Left colon (tissue), 2 donors: ENCODE measurements at places on chromosomes 7 and 10.

GRCh38 chr10:79334573-79334972 is 12.7 kb upstream of the PPIF start:
- DNase-seq: no peak

DNA sequence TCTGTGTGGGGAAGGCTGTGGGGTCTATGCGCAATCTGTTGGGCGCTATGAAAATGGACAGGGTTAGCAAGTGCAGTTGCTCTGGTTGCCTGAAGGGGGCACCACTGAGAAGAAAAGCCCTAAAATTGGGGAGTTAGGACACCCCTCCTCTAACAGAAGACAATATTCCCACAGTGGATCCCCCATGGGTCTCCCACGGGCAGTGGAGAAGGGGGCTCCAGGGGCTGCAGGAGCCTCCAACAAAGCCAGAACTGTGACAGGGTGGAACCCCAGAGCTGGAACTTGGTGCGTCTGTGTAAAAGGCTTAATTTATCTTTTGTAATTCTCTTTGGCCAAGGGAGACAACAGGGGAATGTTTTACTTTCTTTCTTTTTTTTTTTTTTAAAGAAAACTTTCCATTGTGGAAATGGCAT is 12.5 kb upstream of the COL13A1 start:
- no peak for DNase-seq

- DNase-seq: no peak
Observed at GRCh38 chr7:66138994-66139752, 24.5 kb downstream of the CRCP start.

DNA sequence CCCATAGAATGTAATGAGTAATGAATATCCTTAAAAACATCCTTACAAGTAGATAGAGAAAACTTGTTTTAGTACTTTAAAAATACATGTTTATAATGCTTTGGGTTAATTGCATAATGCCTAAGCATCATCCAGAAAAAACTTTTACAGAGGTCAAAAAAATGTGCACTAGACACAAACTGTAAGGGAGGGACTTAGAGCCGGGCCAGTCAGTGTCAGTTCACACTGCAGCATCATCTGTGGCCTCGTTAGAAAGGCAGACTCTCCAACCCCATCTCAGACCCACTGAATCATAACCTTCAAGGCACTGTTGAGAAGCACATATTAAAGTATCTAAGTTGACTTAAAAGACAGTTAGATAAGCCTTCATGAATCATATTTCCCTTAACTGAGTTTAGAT is 230.1 kb upstream of the PRPS1L1 start:
- no peak for DNase-seq

DNA sequence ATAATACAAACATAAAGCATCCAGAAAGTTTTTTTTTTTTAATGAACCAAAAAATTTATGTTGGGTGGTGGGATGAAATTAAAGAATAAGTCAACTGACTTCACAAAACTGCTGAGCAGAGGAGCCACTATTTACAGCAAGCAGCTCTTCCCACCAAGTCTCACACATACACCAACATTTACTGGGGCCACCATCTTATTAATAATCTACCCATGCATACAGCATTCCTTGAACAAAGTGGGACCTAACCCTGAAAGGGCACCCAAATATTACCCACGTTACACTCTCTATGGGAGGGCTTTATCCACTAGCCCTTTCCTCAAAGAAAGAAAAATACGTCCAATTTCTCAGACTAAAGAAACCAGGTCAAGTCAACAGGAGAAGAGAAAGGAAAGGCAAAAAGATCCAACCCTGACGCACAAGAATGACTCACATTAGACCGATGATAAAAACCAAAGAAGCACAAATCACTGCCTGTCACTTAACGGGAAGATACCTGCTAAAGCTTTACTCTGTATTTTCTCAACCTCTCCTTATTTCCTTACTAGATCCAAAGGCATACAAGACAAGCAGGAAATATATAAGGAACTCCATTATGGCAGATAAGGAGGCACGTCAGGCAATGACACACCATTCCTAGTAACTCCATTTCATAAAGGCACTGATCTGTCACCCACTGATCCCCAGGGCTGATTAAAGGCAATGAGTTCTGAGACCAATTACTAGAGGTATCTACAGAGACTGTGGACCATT is 141.8 kb upstream of the ASAH2 start:
- no peak for DNase-seq

GRCh38 chr10:62560201-62560819 is 186.1 kb downstream of the ZNF365 start:
- no peak for DNase-seq

- no peak for DNase-seq
Observed at GRCh38 chr7:99383791-99384370, 9.4 kb downstream of the ARPC1B start.

DNA sequence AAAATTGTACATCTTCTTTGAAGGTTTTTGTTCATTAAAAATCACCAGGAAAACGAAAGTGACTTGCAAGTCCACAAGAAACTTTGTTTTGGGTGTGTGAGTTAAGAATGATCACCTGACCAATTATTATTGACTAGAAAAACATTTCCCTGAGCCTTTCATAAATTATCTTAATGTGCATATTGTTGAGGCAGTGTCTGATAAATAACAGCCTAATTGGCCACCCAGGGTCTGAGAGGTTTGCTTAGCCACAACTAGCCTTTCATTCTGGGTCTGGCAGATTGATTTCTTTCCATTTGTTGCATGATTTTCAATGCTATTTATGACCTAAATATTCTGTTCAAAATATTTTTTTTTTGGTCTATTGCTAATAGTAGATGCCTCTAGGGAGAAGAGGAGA is 152.8 kb downstream of the AUTS2 start:
- no peak for DNase-seq

- DNase-seq: no peak
Observed at GRCh38 chr10:35632027-35632426, 10.1 kb downstream of the FZD8 start.

DNA sequence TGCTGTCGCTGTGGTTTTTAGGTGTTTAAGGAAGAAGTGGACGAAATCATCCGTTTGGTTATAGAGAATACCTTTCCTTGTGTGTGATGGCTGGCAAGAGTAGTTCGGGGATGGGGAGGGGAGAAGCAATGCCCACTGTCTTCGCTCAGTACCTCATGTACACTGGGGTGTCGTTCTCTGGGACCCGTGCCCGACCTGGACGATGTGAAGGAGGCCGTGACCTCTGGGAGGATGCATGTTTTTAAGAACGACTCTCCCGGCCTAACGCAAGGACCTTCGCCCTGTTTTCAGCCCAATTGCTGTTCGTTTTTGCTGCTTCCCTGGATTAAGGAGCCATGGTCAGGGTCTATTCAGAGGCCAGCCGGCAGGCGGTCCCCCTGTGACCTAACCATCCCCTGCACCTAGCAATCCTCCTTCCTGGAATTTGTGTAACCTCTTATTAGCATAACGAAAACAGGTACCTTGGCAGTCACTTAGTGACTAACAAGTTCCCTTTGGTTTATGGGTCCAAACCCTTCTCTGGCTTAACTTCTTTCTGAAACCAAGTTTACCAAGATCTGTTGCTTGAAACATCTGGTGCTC is 1.3 kb downstream of the NFE2L3 start:
- no peak for DNase-seq

DNA sequence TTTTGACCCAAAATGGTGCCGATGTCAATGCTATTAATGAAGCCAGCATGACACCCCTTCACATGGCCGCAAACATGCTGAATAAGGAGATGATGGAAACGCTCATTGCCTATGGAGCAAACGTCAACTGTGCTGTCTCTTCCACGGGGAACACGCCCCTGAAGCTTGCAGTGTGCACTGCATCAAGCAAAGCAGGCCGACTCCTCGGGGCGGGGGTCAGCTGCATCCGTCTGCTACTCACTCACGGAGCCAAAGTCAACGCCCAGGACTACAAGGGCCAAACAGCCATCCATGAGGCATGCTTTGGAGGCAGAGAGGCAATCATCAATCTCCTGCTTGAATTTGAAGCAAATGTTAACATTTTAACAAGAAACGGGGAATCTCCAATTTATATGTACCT is 4.5 kb downstream of the ANKRD61 start:
- DNase-seq: no peak

GRCh38 chr7:101564778-101565211 is 64.3 kb downstream of the MYL10 start:
- peak; percentile 74 for DNase-seq

DNA sequence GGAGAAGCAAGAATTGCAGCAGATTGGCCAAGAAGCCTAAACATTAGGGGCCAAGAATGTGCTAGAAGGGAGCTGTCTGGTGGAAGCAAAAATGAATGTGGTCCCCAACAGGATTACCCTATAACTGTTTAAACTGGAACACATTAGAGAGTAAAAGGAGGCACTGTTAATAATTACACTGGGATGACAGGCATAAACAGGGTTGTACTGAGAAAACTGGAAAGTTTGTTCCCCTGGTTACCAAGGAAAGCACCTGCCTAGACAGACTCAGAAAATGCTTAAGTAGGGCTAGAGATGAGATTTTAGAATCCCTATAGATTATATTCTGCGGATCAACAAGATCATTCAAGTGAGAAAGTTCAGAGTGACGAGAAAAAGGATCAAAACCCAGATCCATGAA is 100.8 kb downstream of the CTTNBP2 start:
- no peak for DNase-seq

- no peak for DNase-seq
Observed at GRCh38 chr7:101857358-101857811, 40.0 kb downstream of the CUX1 start.

DNA sequence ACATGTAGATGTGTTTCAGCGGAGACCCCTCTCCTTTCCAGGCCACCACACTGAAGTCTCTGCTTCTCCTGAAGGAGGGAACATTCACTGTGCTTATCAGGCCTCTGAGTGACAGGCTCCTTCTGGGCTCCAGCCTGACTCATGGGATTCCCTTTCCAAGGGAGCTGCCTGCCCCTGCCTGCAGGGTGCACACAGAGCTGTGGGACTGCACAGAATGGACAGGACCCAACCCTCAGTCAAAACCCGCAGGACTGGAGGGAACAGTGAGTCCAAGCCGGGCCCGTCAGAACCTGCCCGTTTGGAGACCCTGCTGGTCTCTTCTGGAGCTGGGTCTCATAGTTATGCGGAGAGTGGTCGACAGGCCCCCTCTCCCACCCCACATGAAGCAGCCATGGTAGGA is 32.6 kb downstream of the PLAC9 start:
- no peak for DNase-seq

DNA sequence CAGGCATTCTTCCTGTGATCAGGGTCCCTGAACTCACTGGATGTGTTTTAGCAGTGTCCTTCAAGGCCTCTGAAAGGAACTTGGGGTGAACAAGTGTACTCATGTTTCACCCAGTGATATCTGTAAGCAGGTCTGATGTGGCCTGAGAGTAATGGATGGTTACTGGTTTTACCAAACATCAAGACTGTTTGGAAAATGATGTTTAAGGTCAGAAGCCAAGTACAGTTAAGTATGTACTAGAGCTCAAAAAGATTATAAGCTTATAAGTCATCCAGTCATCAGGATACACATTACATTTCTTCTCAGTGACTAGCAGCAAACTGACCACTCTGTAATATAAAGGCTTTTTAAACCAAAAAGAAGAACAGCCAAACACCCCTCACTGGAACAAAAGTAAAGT is 79.8 kb upstream of the PTN start:
- DNase-seq: no peak

DNA sequence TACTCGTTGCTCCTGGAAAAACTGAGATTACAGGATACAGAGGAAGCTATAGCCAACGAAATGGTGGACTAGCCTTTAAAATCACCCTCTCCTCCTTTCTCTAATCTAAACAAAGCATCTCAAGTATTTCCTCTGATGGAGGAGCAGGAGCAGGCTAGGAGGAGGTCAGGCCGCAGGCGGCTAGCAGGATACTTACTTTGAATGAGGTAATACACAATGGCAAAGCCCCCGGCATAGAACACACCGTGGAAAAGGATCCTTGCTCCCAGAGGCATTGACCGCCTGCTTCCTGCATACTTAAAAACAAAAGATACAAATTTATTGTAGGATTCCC is 64.4 kb downstream of the STK17A start:
- no peak for DNase-seq

GRCh38 chr10:19620811-19621210 is 195.4 kb upstream of the PLXDC2 start:
- no peak for DNase-seq

DNA sequence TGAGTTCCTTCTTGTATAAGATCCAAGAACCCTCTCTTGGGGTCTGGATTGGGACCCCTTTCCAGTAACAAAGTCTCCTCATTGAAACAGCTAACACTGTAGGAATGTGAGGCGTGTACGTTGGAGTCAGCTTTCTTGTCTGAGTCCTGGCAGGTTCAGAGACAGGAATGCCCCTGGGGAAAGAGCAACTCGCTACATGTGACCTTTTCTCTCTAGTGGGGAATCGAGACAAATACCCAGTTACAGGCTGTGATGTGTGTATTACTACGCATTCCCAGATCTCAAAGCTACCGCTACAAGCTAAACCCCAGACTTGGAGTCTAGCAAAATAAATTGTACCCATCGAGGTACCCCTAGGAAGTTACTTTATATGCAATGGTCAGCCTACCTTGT is 85.6 kb upstream of the FRMD4A start:
- no peak for DNase-seq

DNA sequence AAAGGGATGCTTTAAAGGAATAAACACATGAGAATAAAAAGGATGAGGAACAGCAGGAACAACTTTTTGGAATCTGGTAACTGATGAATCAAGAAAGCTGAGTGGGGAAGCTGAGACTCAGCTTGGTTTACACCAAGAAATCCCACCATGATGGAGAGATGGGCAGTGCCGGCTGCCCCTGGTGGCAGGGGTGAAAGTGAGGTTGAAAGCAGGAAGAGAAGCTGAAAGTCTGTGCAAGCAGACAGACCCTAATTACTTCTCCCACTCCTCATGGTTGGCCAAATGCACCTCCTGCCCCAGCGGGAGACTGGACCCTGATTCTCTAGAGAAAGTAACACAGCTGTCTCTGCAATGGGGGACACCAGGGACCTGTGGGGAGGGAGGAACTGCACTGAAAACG is 57.6 kb upstream of the NANOS1 start:
- DNase-seq: no peak

GRCh38 chr10:11525503-11525902 is 85.9 kb downstream of the USP6NL start:
- DNase-seq: no peak

GRCh38 chr10:92965314-92965713 is 95.3 kb upstream of the CYP26C1 start:
- DNase-seq: no peak

GRCh38 chr10:26486990-26487850 is 49.1 kb downstream of the APBB1IP start:
- DNase-seq: no peak

- no peak for DNase-seq
Observed at GRCh38 chr10:10610171-10610570, 407.5 kb upstream of the CELF2 start.

GRCh38 chr10:115092555-115093285 is 445 bp upstream of the ATRNL1 start:
- peak; percentile 20 for DNase-seq
